ENCODE measurements at places on chromosomes 3 and 15. TPM values are rescaled to one million over a fixed set of nuclear protein-coding genes. Genes with fewer than 3 reads are reported as not detected.

The TLR9 gene
- not detected for total RNA-seq

The ROBO2 gene
- total RNA-seq: 3.0 TPM

The ST8SIA2 gene
- not detected for total RNA-seq

GRCh38 chr3:43217633-43218032, 68.7 kb upstream of the SNRK start:
- DNase-seq: no peak

The SSUH2 gene
- 0.26 TPM for total RNA-seq

DNA sequence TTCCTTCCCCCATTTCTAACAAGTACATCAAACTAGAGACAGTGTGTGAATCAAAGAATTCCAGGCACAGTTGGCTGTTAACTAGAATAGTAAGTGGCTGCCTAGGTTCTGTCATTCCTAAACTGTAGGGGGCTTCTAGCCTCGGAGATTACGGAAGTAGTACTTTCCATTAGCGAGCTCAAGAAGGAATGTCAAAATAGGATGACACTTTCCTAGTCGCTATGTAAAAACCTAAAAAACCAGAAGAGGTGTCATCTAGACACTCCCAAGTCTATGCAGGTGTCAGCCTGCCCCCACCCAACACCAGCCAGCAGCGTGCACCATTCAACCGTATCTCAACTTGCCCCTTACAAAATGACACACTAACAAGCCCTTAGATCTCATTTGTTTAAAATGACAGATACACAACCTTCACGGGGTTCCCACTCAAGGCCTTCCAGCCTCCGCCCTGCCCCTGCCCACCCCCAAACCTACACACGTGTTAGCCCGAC, 874 bp downstream of the INO80 start:
- DNase-seq: no peak

The ZNF774 gene
- total RNA-seq: 5.7 TPM

GRCh38 chr3:135041601-135042000, 246.5 kb downstream of the EPHB1 start:
- no peak for DNase-seq

DNA sequence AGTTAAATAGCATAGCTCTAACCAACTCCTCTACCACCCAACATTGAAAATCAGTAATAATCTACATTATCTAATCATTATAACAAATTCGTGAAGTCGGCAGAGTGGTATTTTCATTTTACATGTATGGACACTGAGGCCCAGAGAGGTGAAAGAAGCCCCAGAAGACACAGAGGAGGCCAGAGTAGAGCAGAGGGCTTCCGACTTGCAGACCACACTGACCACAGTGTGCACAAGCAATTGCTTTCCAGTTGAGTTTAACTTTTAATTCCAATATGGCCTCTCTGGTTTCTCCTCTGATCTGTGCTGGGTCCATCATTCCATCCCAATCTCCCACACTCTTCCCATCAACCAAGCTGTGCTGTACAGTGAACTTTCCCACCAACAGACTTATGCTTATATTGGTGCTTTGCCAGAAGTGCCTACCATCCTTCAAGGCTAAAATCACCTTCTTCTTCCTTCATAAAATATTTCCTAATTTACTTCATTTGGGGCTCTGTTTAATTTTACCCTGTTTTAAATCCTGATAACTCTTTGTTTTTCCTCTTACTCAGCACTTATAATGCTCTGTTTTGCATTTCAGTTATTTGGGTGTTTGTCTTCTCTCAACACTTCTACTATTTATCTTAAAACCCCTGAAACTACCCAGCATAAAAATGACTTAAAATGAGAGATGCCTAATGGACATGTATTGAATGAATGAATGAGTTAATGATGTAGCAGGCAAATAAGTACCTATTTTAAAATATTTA, 81.8 kb upstream of the TNFSF10 start:
- DNase-seq: no peak

The CHL1 gene
- 3.0 TPM for total RNA-seq

GRCh38 chr3:123750209-123750608, 133.9 kb downstream of the MYLK start:
- no peak for DNase-seq
